ENCODE measurements at places on chromosomes 2 and 18.

- no peak for DNase-seq
Measured at GRCh38 chr2:63257473-63257872, 206.8 kb downstream of the OTX1 start.

DNA sequence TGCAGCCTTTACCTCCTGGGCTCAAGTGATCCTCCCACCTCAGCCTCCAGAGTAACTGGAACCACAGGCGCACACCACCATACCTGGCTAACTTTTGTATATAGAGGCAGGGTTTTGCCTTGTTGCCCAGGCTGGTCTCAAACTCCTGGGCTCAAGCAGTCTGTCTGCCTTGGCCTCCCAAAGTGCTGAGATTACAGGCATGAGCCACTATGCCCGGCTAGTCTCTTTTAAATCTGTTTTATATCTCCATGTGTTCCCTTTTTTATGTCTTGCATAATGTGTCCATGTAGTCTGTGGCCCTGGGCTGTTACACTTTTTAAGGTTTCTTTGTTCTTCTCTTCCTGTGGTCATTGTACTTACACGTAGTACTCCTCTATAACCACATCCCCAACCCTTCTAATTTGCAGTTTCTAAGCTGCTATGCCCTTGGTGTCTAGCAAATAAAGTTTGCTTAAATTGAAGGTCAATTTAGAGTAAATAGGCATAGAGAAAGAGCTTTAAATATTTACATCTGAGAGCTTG, 168.2 kb downstream of the MCFD2 start:
- no peak for DNase-seq

- DNase-seq = no peak
Measured at GRCh38 chr2:167423731-167424130, 535.5 kb downstream of the XIRP2 start.

GRCh38 chr18:2932247-2933181, 80.4 kb downstream of the LPIN2 start:
- peak; percentile 21 for DNase-seq

DNA sequence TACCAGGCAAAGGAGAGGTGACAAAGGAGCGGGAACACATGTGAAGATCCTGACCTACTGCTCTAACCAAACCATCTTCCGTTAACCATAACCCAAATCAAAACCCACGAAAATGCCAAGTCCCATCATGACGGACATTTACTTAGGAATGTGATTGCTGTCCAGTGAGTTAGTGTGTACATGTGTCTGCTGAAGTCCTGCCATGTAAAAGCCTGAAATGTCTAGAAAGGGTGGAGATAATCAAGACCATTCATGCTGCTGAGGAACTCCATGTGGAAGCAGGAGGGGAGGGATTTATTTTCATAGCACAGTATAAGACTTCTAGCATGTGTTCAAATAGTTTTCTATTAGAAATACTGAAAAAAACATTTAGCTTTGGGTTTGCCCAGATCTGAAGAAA, 137.0 kb upstream of the BOD1L2 start:
- DNase-seq = no peak

GRCh38 chr2:75315436-75315835, 116.1 kb upstream of the TACR1 start:
- DNase-seq = no peak

DNA sequence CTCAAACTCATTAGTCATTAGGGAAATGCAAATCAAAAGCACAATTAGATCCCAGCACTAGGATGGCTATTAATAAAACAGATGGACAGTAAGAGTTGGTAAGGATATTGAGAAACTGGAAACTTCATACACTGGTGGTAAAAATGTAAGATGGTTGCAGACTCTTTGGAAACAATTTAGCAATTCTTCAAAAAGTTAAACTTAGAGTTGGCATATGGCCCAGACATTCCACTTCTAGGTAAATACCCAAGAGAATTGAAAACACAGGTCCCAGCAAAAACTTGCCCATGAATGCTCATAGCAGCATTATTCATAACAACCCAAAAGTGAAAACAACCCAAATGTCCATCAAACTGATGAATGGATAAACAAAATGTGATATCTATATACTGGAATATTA, 84.9 kb upstream of the ZFP36L2 start:
- no peak for DNase-seq

DNA sequence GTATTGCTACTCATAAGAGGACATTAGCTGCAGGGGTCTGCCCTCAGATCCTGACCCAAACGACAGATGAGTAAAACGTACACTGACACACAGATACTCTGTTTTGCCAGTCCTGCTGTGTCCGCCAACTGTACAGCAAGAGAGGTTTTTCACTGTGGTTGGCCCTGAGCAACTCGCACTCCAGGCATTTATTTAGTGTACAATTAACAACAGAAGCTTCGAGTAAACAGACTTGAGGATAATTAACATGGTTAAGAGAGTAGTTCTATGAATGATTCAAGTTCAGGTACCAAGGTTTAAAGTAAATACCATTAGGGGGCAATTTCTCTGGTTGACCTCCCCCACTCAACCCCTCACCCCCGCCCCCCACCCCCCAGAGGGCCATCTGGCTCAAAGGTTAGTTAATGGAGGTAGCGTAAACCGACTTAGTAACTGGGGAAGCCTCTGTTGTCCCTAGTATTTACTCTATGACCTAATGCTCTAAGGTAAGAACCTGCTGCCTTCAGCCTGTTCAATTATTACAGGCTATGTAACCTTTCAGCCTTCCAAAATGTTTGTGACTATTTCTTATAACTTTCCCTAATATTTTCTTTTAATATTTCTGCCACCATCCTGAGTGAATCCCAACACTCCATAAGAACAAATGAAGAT, 103.9 kb upstream of the XIRP2 start:
- DNase-seq = no peak

DNA sequence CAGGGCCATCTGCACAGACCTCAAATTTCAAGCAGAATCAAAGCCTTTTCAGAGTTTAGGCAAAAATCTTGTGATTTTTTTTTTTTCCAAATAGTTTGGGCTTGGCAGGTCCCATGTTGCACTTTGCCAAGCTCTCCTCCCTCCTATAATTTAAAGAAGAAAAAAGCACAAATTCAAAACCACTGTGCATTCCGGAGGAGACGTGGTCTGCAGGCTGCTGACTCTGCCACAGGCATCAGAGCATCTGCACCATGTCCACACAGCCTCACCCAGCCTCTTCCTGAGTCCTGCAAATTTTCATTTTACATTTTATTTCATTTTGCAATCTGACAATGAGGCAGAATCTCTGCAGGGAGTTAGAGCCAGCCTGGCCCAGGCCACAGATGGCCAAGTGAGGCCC, 15.7 kb upstream of the GPC1 start:
- no peak for DNase-seq

- DNase-seq = no peak
Measured at GRCh38 chr18:3903337-3903736, 453.4 kb downstream of the TGIF1 start.

GRCh38 chr2:156229724-156230362, 102.7 kb downstream of the NR4A2 start:
- DNase-seq = no peak

GRCh38 chr2:164850235-164850634, 8.6 kb upstream of the COBLL1 start:
- DNase-seq = no peak

- DNase-seq = no peak
Measured at GRCh38 chr2:29014811-29015421, 33.8 kb downstream of the TOGARAM2 start.

- no peak for DNase-seq
Measured at GRCh38 chr18:62521082-62521481, 1.7 kb upstream of the ZCCHC2 start.

DNA sequence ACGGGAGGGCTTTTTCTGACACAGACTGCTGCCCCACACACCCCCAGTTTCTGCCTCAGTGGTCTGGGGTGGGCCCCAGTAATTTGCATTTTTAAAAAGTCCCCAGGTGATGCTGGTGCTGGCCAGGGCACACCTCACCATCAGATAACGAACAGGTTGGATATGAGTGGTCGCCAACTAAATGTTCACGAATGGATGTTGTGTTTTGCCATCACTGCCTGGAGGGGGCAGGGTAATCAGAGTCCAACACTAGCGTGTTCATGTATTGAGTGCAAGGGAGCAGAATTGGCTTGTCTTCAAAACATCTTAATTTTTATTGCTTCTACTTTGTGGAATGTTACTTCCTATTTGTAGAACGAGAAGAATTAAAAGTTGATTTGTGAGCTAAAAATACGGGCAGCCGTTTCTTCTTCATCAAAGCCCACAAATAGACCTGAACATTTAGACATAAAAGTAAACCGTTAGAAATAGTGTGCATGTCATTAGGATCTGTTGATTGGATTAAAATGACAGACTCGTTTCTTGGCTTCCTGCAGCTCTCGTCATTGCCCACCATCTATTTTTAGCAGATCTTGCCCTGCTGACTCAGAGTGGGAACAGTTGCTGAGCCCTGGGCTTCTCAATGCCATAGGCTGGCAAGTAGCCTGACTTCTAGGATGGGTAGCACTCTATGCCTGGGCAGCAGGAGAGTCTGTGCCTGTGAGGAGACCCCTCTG, 45.2 kb downstream of the NCK2 start:
- no peak for DNase-seq

GRCh38 chr2:30235008-30235655, 3.8 kb downstream of the LBH start:
- no peak for DNase-seq

DNA sequence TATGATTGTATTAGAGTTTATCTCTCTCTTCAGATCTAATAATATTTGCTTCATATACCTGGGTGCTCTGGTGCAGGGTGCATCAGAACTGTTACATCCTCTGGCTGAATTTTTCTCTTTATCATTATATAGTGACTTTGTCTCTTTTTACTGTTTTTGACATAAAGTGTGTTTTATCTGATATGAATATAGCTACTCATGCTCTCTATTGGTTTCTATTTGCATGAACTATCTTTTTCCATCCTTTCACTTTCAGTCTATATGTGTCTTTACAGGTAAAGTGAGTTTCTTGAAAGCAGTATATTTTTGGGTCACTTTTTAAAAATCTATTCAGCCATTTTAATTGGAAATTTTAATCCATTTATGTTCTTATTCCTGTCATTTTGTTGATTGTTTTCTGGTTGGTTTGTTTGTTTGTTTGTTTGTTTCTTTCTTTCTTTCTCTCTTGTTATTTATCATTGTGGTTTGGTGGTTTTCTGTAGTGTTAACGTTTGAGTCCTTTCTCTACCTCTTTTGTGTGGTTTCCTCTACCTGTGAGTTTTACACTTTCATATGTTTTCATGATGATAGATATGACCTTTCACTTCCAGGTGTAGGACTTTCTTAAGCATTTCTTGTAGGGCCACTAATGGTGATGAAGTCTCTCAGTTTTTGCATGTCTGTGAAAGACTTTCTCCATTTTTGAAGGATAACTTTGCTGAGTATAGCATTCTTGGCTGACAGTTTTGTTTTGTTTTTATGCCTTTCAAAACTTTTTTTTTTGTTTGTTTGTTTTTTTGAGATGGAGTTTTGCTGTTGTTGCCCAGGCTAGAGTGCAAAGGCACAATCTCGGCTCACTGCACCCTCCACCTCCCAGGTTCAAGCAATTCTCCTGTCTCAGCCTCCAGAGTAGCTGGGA, 54.9 kb downstream of the CCNT2 start:
- DNase-seq = no peak

DNA sequence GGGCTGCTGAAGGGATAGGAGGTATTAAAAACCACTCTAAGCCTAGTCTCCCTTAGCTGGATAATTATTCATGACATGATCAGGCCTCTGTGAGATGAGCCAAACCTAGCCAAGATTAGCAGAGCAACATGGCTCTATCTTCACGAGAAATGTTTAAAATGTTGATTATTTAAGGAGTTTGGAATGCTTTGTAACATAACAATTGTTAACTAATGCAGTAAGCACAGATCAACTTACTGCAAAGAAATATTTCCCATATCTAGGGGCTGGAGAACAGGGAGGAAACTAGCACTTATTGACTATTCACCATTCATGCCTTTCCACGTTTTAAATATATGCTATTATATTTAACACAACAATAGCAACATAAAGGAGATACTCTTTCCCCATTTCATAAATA, 833.7 kb upstream of the CHAC2 start:
- DNase-seq = no peak

GRCh38 chr18:11587846-11588245, 21.6 kb upstream of the SLC35G4 start:
- no peak for DNase-seq

DNA sequence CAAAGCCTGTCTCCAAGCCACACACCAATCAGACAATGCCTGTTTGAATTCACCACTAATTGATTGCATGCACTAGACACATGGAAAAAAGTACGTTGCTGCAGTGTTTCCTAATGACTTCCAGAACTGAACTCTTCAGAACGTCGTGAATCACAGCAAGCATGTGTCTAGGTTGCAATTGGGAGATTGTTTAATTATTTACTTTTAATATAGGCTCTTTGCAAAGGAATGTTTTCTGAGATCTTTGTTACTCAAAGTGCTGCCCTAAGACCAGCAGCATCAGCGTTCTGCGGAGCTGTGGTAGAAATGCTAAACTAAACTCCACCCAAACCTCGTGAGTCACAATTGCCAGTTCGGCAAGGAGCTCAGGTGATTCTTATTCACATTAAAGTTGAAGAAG, 52.7 kb upstream of the CCDC68 start:
- DNase-seq = no peak

DNA sequence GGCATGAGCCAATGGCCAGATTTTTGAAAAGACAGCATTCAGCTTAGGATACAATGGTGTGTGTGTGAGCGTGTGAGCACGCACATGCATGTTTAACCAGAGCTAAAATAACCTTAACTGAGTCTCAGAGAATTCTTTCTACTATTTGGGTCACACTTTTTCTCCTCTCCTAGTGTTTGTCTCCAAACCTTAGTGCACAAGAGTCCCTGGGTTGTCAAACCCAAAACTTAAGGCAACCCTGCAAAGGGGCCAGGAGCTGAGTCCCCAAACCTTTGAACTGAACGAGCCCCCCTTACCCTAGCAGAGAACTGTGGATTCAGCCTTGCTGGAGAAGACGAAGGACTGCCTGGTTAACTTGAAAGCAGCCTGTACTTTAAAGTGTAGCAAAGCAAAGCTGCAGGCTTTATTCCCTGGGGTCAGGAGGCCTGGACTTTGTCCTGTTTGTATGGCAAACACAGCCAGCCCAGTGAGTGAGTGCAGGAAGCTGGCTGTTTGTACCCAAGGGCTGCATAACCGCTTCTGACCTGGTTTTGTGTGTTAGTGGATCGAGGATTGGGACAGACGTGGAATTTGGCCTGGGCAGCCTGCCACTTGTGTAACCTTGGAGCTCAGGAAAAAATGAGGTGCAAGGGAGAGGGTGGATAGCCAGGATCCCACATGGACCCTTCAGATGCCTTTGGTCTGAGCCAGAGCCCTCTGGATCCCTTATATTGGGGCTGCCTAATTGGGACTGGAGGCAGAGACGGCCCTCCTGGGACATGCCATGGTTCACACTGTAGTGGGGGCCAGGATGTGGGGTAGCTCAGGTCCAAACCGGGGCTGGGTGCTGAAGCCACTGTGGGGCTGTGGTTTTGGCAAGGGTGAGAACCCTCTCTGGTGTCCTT, 6.4 kb upstream of the PSMD1 start:
- DNase-seq = peak; percentile 59

- DNase-seq = no peak
Measured at GRCh38 chr2:179302764-179303571, 38.3 kb upstream of the SESTD1 start.

- no peak for DNase-seq
Measured at GRCh38 chr18:55252901-55253300, 293.6 kb upstream of the CCDC68 start.

- DNase-seq = no peak
Measured at GRCh38 chr2:172998547-172999272, 76.9 kb upstream of the MAP3K20 start.

- no peak for DNase-seq
Measured at GRCh38 chr2:25201794-25202193, 33.4 kb upstream of the POMC start.

- no peak for DNase-seq
Measured at GRCh38 chr2:12089001-12089400, 342.6 kb downstream of the LPIN1 start.

GRCh38 chr2:232592772-232593395, 40.5 kb upstream of the EFHD1 start:
- peak; percentile 38 for DNase-seq
